Stimulated activated CD8-positive, alpha-beta memory T cell treated with anti-CD3 and anti-CD28 coated beads, Interleukin-7, amount 100 ng/mL, for 1 hour (primary cell): ENCODE measurements at places on chromosomes 3 and 15.

DNA sequence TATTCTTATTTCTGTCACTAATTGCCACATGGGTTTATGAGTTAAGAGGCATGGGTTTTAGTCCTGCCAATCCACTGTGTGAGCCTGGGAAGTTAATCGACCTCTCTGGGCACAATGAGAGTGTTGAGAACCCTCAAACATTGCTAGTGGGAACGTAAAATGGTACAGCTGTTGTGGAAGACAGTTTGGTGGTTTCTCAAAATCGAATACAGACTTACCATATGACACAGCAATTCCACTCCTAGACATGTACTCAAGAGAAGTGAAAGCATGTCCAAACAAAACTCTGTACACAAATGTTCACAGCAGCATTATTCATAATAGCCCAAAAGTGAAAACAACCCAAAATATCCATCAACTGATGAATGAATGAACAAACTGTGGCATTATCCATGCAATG lies 5.7 kb upstream of the GNB5 start:
- DNase-seq, result no peak

DNA sequence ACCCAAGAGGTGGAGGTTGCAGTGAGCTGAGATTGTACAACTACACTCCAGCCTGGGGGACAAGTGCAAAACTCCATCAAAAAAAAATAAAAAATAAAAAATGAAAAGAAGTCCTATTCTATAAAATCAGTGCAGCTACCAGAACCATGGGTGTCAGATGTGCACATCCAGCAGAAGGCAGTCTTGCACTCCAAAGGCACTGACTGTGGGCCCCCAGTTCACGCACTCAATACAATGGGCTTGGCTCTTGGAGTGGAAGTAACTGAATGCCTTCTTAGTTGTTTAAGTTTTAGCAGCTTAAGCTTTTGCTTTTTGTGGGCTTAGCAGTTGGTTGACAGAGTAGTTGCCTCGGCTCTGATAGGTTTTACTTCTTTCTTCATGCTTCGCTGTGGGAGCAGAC lies 141.4 kb downstream of the AGBL1 start:
- DNase-seq, result no peak

- no peak for DNase-seq
These were observed 426.1 kb upstream of the THBS1 start for GRCh38 chr15:39154776-39155175.

- no peak for DNase-seq
These were observed 5.9 kb upstream of the GP9 start for GRCh38 chr3:129054605-129055104.

- DNase-seq, result no peak
These were observed 149.9 kb upstream of the RASGRP1 start for GRCh38 chr15:38714309-38715072.

- no peak for DNase-seq
These were observed 37.3 kb upstream of the B3GALNT1 start for GRCh38 chr3:161142486-161142885.

DNA sequence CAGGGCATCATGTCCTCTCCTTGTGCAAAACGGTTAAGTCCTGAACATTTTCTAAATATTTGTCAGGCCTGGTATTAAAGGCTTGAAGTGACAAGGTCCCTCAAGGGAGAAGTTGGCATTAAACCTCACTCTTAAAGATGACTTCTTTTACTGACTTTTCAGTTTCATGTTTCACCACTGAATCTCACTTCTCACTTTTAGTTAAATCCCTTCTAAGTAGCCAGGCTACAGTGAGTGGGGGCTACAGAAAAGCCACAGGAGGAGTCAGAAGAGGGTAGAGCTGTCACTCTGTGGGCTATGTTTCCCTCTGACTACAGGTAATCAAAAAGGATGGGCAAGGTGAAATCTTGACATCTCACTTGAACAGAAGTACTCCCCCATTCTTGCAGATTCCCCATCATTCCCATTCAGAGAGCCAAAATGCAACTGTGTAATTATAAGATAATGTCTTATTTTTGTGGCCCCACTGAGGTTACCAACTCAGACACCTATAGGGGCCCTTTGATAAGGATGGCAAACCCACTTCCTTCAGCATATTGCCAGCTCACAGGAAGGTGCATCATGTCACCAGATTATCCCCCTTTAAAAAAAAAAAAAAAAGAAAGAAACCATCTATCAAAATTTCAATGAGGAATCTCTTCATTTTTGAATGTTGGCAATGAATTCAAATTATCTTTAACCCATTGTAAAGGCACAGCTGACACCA lies 790.1 kb upstream of the CFAP20DC start:
- no peak for DNase-seq

DNA sequence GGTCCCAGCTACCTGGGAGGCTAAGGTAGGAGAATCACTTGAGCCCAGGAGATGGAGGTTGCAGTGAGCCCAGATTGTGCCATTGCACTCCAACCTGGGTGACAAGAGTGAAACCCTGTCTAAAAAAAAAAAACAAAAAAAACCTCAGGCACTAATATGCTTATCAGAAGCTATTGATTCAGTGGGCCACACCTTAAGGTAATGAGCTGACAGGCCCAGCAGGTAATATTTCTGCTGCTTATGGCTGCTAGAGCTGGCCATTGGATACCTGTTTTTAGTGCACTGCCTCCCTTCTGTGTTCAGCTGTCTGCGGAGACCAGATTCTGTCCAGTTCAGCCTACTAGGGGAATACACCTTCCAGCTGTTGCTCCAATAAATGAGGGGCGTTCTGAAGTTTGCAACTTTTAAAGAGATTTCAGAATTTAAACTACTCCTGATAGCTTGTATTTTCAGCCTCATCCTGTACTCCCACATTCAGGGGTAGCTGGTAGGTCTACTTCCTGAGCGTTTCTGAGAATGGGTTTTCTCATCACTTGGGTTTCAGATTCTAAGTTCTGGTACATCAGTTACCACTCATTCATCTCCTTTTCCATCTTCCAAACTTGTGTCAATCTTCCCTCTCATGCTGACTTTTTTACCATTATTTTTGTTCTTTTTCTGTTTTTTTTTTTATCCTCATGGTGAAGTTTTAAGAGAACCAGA lies 69.0 kb downstream of the ATP11B start:
- DNase-seq, result no peak

DNA sequence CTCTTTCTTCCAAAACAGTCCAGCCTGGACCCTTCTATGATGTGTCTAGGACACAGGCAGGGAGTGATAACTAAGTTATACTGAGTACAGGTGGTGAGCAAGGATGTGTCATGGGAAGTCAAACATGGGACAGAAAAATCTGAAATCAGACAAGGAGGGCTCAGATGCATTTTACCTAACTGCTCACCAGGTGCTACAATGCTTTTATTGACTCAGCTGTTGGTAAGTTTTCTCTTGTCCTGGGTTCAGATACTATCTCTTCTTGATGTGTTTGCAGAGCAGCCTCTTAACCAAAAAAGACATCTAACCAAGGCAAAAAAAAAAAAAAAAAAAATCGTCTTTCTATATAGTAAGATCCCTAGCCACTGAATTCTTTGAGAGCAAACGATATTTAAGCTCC lies 378.6 kb downstream of the VPS13C start:
- no peak for DNase-seq
